ENCODE measurements at places on chromosomes 7 and 10. TPM values are rescaled to one million over a fixed set of nuclear protein-coding genes. Genes with fewer than 3 reads are reported as not detected.

TMEM196 gene
- not detected for total RNA-seq

RPEL1 gene
- total RNA-seq = not detected

KEL gene
- 0.34 TPM for total RNA-seq

DNA sequence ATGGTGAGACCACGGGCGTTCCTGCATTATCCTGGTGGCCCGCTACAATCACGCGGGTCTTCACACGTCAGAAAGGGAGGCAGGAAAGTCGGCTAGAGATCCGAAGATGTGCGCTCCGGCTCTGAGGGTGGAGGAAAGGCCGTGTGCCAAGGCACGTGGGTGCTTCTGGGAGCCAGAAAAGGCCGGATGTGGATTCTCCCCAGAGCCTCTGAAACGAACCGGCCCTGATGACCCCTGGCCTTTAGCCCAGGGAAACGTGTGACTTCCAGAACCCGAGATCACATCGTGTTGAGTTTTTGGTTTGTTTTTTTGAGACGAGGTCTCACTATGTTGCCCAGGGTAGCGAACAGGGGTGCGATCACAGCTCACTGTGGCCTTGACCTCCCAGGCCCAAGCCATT lies 244.2 kb downstream of the ELFN1 start:
- no peak overlapping the region for H3K27ac ChIP-seq
- H3K4me1 ChIP-seq = peaks cover 3% of the 10 kb centered on the region
- no peak overlapping the region for H3K4me3 ChIP-seq
- H3K27me3 ChIP-seq = no peaks in the 10 kb centered on the region
- DNase-seq = no peak

GRCh38 chr7:1232623-1233332 lies at the start of gene UNCX:
Gene UNCX (plus strand): TSS chr7:1232872. CDS start chr7:1233018, 146 bp downstream.
- peaks cover 23% of the 10 kb centered on the region for H3K4me1 ChIP-seq
- peaks cover 8% of the 10 kb centered on the region for H3K36me3 ChIP-seq
- DNase-seq = no peak
- peaks cover 51% of the 10 kb centered on the region for H3K27me3 ChIP-seq
- H3K4me3 ChIP-seq = no peak within 1 kb of the TSS

GRCh38 chr7:66013938-66014337 lies 31.9 kb upstream of the GUSB start:
- peaks cover 7% of the 10 kb centered on the region for H3K27me3 ChIP-seq
- no peaks in the 10 kb centered on the region for H3K36me3 ChIP-seq
- H3K27ac ChIP-seq = no peak overlapping the region
- no peak overlapping the region for H3K4me3 ChIP-seq
- no peaks in the 10 kb centered on the region for H3K4me1 ChIP-seq

DNA sequence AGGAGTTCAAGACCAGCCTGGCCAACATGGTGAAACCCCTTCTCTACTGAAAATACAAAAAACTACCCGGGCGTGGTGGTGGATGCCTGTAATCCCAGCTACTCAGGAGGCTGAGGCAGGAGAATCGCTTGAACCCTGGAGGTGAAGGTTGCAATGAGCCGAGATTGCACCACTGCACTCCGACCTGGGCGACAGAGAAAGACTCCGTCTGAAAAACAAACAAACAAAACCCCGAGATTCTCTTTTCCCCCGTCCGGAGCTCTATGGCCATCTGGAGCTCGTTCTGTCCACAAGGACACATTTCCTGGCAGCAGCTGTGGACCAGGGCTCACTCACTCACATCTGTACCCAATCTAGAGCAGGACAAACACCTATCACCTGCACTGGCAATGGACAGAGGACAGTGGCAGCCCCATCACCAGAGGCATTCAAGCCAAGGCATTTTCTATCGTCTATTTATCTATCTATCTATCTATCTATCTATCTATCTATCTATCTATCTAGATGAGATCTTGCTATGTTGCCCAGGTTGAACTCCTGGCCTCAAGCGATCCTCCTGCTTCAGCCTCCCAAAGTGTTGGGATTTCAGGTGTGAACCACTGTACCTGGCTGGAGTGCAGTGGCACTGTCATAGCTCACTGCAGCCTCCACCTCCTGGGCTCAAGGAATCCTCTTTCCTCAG lies 167.1 kb upstream of the TNRC18 start:
- H3K27ac ChIP-seq = no peak overlapping the region
- DNase-seq = no peak
- no peak overlapping the region for H3K4me3 ChIP-seq

DNA sequence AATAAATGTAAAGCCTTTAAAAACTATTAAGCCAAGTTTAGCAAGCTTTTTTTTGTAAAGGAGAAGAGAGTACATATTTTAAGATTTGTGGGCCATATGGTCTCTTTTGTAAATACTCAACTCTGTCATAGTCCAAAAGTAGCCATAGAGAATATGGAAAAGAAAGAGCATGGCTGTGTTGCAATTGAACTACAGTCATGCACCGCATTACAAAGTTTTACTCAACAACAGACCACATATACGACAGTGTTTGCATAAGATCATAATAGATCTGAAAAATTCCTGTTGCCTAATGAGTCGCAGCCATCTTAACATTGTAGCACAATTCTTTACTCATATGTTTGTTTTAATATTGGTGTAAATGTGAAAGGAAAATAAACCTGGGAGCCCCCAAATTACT lies 440.8 kb downstream of the HTR7 start:
- no peak overlapping the region for H3K4me3 ChIP-seq
- H3K27me3 ChIP-seq = no peaks in the 10 kb centered on the region
- no peaks in the 10 kb centered on the region for H3K4me1 ChIP-seq
- no peak overlapping the region for H3K27ac ChIP-seq

- no peak overlapping the region for H3K4me3 ChIP-seq
- no peaks in the 10 kb centered on the region for H3K36me3 ChIP-seq
- DNase-seq = no peak
These were observed 19.5 kb downstream of the DNAJB9 start for GRCh38 chr7:108589199-108589598.

Measured in activated CD4-positive, alpha-beta memory T cell treated with anti-CD3 and anti-CD28 coated beads for 36 hours (primary cell).